SJSA1 (cell line): ENCODE measurements at places on chromosomes 4 and X. TPM values are rescaled to one million over a fixed set of nuclear protein-coding genes. Genes with fewer than 3 reads are reported as not detected.
A peak's percentile ranks its signal among the peaks of the same experiment; 100 is the strongest.

DNA sequence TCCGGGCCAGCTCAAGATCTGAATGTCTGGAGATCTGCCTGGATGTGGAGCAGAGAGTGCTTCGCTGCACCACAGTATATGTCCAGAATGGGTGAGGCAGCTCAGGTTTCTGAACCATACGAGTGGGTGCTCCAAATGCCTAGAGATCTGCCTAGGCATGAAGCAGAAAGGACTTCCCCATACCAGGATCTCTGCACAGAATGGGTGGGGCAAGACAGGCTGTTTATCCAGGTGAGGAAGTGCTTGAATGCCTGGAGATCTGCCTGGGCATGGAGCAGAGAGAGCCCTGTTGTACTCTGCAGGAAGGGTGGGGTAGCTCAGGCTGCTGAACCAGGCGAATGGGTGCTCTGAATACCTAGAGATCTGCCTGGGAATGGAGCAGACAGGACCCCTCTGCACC lies 45.4 kb upstream of the MAGEC2 start:
- no peak for DNase-seq

DNA sequence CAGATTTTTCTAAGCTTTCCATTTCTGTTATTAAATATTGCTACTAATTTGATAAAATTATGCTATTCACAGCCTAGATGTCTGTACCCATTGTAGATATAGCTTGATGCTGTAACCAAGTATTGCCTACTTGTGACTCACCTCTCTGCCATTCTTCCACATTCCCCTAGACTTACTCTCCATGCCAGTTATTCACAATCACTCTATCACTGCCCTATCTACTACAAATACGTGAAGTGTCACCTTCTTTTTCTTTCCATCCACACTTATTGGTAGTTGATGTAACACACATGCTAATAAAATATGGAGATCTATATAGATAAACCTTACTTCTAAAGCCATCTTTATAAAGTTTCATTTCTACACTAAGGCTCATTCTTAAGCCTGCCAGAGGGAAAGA lies 179.4 kb upstream of the PACRGL start:
- no peak for DNase-seq

- DNase-seq = no peak
Observed at GRCh38 chr4:136931781-136932180, 600.5 kb downstream of the PCDH18 start.

GRCh38 chr4:87882321-87882720 lies 49.6 kb downstream of the MEPE start:
- no peak for DNase-seq

GRCh38 chr4:41796545-41797210 lies 48.2 kb upstream of the PHOX2B start:
- DNase-seq = no peak

SPCS3 gene
- total RNA-seq = 85.6 and 100 TPM in 2 replicates

- no peak for DNase-seq
Observed at GRCh38 chrX:39162322-39162735, 361.1 kb downstream of the MID1IP1 start.

CYTL1 gene
- 0.76 and 1.3 TPM in 2 replicates for total RNA-seq

TBX22 gene
- not detected in 2 replicates for total RNA-seq

DNA sequence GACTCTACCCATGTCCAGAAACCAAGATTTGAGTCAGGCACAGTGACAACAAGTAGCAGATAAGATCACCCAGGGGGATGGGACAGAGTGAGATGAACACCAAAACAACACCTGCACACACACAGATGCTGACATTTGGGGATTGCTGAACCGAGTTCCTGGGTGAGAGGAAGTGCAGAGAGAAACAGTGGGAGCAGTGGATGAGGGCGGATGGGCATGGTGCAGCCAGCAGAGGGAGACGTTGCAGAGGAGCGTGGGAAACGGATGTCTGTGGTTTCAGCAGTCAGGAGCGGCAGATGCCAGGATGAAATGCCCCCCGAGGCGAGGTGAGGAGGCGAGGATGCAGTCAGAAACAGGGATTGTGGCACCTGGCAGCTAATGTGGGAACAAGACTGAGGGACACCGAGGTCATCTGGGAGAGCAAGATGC lies 78.6 kb upstream of the STS start:
- peak; percentile 41 for DNase-seq

NDNF gene
- not detected in 2 replicates for total RNA-seq

DNA sequence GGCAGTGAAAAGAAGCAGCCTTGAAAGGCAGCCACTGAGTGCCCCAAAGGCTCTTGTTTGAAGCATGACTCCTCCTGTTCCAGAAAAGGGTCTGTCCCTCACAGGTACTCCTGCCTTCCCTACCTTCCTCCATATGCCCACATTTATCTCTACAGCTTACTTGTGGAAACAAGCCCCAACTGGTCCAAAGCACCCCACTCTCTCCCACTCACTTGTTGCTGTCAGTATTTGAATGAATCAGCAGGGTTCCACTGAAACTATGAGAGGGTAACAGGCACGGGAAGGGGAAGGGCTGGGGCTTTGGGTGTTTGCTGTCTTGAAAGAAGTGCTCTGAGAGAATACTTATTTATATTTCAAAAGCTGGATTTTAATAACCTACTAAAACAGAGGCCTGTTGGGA lies 34.9 kb downstream of the GPR143 start:
- DNase-seq = no peak

ANKRD50 gene
- 15.2 and 23.0 TPM in 2 replicates for total RNA-seq

- no peak for DNase-seq
Observed at GRCh38 chrX:112677167-112677566, 2.6 kb downstream of the LHFPL1 start.

DNA sequence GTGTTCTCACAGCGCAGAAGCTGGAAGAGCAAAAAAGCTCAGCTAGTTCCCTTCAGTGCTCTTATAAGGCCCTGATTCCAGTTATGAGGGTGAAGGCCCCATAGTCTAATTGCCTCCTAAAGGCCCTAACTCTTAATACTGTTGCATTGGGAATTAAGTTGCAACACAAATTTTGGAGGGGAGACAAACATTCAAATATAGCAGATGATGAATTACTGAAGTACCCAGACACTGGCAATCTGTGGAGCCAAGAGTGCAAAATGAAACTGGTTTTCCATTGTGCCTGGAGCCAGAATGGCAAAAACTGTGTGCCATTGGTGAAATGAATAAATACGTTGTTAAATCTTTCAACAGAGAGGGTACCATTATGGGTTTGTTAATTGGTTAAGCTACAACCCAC lies 356.0 kb downstream of the PPARGC1A start:
- DNase-seq = no peak

DNA sequence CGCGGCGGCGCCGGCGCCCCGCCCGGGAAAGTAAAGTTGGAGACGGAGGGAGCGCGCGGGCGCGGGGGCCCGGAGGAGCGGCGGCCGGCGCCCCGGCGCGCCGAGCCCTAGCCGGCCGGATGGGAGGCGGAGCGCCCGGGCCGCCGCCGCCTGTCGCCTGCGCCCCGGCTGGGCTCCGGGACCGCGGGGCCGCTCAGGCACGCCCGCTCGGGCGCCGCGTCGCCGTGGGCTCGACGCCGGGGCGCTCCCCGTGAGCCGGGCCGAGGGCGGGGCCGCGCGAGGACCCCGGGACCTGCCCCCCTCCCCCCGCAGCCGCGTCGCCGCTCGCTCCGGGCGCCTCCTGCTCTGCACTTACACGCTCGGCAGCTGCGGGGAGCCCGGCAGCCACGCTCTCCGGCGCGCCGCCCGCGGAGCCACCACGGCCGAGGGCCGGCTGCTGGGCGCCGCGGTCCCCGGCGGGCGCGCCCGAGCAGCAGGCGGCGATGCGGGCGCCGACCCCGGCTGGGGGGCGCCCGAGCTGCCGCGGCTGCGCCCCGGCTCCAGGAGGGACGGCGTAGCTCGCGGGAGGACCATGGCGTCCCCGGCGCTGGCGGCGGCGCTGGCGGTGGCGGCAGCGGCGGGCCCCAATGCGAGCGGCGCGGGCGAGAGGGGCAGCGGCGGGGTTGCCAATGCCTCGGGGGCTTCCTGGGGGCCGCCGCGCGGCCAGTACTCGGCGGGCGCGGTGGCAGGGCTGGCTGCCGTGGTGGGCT lies at the start of gene ADRA2C:
Gene ADRA2C, plus strand, starts transcription at position 350 of the 749 bp plus-strand sequence. Its CDS starts 222 bp downstream, at position 572.
- no peak for DNase-seq

MUC7 gene
- not detected in 2 replicates for total RNA-seq

- DNase-seq = no peak
Observed at GRCh38 chrX:45186643-45187026, 14.0 kb downstream of the DIPK2B start.

- DNase-seq = no peak
Observed at GRCh38 chrX:56615282-56615681, 51.9 kb downstream of the UBQLN2 start.

DNA sequence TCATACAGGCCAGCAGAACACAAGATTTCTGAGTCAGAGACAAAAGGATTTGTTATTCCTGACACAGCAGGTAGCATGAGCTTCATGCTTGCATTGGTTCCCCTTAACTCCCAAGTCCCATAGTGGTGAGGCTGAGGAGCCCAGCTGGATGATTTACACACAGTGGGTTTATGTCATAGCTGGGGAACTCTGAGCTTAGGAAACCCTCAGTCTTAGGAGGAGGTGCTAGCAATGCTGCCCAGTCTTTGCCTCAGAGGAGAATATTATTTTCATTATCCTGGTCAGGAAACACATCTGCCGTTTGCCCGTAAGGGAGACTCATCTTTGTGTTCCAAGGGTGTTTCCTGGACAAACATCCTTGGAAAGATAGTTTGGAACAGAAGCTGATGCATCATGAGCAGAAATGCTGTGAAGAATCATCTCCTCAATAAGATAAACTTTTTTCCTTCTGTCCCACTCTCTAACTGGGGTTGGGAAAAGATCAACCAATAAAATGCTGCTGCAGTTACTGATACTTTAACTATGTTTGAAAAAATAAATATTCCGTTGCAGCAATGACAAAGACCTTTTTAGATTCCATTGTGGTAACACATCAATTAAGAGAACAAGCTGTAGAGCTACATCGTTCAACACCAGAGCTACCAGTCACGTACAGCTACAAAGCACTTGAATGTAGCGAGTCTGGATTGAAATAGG lies 146.8 kb downstream of the DCLK2 start:
- peak; percentile 74 for DNase-seq
